ENCODE measurements at places on chromosomes 7 and 10.
A peak's percentile ranks its signal among the peaks of the same experiment; 100 is the strongest.

DNA sequence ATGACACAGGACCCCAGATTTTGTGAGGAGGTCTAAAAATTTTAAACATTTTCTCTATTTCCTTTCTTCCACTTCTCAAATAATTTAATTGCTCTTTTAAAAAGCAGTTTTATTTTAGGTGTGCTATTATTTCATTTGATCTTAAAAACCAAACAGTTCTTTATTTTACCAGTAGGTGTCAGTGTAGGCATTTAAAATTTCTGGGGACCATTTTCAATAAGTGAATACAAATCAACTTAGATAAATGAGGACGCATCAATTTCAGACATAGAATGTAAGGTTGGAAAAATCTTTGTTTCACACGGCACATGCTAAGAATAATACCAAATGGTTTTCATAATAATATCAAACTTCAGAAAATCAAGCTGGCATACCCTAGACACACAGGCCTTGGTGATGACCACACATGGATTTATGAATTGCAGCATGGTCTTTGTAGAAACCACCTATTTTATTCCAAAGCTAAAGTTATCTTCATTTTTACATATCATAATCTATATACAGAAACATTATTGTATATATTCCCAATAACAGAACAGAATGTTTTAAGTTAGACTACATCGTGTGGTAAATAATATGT, 127.6 kb upstream of the SLC26A5 start:
- DNase-seq: peak; percentile 2

GRCh38 chr7:151110941-151111645, 24.8 kb downstream of the AGAP3 start:
- DNase-seq: no peak

DNA sequence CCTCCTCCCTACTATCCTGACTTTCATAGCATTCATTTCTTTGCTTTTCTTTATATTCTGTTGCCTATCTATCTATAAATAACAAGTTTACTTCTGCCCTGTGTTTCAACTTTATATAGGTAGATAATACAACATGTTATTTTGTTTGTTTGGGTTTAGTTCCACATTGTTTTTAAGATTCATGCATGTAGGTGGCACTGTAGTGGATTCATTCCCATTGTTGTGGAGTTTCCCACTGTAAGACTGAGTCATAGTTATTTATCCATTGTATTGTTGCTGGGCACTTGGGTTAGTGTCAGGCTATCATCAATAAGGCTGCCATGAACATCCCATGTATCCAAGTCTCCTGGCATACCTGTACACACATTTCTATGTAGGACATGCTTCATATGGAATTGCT, 127.7 kb downstream of the ARHGAP22 start:
- DNase-seq: no peak

GRCh38 chr7:24920451-24921361, 59.3 kb downstream of the OSBPL3 start:
- DNase-seq: no peak

DNA sequence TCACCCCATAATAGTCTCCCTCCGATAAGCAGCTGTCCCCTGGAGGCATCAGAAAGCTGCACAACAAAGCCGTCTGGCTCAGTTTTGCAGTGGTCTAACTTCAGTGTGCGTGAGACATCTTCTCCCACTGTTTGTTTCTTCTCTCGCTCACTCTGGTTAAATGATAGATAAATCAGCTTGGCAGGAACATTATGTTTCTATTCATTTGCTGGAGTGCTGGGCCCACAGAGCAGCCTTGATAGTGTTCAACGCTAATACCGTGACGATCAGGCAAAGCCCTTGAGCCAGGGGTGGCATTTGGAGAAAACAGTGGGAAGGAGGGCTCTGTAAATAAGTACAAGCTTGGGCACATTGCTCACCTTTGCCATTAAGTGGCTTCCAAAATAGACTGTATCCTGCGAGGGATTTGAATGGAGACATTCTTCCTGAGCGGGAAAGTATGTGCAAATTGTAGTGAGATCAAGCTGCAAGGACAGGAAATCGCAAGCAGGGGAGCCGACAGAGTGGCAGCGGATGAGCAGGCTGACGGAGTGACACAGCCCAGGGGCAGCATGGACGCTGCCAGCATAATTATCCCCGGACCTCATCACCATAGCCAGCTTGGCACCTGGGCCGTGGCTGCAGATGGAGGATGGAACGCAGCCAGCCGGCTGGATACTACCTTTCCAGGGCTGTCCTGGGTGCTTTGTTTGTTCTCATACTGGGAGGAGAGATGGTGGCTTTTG, 256.8 kb upstream of the FZD8 start:
- DNase-seq: no peak

DNA sequence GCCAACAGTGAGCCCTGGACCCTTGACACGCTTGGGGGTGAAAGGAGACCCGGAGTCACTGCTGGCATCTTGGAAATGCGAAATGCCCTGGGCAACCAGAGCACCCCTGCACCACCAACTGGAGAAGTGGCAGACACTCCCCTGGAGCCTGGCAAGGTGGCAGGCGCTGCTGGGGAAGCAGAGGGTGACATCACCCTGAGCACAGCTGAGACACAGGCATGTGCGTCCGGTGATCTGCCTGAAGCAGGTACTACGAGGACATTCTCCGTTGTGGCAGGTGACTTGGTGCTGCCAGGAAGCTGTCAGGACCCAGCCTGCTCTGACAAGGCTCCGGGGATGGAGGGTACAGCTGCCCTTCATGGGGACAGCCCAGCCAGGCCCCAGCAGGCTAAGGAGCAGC, 98.5 kb downstream of the TACC2 start:
- no peak for DNase-seq

DNA sequence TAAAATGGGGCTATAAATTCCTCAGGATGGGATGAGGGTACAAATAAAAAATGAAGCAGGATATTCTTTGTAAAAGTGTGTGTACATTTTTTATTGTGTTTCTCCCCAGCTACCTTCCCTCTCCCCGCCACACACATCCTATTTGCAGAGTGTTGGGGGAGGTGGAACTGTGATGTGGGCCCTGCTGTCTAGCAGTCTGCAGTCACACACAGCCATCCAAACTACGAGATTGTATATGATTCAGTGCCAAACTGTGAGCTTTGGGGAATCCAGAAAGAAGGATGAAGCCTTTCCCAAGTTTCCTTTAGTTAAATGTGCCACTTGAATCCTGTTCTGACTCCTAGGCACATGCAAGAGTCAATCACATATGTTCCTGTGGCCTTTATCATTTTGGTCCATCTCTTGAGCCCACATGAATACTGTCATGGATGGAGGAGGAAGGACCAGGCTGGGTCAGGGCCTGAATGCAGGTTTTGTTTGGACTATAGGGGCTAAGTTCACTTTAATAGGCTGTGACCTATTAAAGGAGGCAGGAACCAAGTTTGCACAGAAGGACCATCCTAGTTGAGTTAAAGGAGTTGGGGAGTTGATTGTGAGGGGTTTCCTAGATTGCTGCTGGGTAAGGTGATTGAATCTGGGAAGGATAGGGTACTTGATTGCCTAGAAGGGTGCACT, 1.1 kb upstream of the SEMA4G start:
- DNase-seq: no peak

DNA sequence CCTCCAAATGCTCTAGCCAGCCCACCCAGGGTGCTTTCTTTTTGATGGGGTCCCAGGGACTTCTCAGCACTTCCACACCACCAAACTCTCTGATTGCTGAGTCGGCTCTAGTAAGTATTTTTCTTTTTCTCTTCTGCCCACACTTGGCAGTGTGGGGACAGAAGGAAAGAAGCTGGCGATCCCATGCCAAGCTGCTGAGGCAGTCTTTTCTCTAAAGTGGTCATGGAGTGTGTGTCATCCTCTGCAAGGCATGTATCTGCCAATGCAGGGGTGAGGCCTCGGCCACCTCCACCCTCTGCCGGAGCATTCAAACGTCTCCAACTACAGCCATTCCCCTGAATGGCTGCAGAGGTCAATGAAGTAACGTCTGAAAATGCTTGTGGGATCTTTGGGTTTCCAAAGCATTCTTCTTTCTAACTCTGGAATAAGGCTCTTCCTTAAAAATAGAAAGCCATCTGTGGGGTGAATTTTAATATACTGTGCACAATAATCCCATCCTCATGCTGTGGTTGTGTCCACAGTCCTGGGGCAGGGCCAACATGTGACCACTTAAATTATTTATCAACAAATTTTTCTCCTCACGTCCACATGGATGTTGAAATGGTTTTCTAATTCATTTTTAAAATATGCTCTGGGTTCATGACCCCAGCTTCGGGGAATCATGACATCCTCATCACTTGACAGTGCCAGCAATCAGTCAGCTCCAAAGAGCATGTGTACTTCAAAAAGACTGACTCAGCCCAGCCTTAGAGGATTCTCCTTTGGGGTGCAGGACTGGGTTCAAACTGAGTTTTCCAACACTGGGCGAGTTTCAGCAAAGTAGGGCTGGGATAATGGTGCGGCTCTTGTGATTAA, 171.3 kb upstream of the ITGB1 start:
- DNase-seq: peak; percentile 97

DNA sequence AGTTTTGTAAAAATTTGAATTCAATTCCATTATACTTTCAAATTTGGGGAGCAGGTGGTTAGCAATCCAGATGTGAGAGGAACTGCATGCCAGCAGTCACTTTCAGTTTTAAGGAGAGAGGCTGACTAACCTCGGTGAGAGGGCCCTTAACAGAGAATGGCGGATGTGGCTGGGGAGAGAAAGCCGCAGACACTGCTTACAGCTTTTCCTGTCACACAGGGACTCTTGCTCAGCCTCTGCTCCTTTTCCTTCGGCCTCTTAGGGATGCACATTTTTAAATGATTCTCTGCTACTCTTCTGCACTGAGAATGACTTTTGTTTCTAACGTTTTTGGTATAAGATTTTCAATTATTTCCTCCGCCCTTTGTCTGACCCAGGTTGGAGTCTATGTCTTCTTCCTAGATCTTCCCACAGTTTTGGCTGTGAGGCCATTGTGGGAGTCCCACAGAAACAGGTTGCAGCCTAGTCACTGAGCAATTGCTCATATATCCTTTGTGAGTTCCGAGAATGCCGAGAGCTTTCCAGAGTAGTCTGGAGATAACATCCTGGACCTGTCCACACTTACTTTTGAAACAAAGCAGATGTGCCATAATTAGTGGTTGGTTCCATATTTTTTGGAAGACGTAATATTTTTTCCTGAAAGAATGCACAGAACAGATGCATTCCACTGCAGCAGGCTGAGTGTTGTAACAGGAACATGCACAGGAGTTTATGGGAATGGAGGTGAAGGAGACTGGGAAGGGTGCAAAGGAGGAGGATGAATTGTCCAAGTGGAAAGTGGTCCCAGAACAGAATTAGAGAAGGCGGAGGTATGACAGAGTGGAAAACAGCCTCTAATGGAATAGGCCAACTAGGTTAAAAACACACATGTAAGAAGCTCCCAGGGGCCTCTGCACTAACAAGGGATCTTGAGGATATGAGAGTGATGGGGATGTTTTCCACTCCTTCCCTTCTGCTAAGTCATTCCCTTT, 168.0 kb upstream of the ZNF32 start:
- peak; percentile 83 for DNase-seq

DNA sequence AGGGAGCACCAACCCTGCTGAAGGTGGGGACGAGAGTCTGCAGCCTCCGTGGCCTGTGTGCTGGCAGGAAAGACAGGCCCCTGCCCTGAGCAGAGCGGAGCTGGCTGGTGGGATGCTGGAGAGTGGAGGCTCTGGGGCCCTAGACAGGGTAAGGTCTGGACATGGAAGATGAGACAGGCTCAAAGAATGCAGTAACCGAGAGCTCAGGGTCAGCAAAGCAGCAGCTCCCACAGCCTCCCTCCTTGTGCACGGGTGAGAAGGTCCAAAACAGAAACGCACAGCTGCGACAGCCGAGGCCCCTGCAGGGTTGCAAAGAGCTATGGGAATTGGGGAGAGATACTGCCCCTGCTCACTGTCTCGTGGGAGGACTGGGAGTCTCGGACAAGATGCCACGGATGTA, 80.5 kb downstream of the TNS3 start:
- DNase-seq: no peak

GRCh38 chr7:45122975-45123860, 11.7 kb upstream of the TBRG4 start:
- DNase-seq: no peak

GRCh38 chr7:150432915-150433892, 17.2 kb upstream of the GIMAP8 start:
- no peak for DNase-seq

- peak; percentile 61 for DNase-seq
Observed at GRCh38 chr10:77245953-77246352, 391.7 kb downstream of the KCNMA1 start.

- DNase-seq: no peak
Observed at GRCh38 chr7:47548546-47548945, 33.4 kb downstream of the TNS3 start.

DNA sequence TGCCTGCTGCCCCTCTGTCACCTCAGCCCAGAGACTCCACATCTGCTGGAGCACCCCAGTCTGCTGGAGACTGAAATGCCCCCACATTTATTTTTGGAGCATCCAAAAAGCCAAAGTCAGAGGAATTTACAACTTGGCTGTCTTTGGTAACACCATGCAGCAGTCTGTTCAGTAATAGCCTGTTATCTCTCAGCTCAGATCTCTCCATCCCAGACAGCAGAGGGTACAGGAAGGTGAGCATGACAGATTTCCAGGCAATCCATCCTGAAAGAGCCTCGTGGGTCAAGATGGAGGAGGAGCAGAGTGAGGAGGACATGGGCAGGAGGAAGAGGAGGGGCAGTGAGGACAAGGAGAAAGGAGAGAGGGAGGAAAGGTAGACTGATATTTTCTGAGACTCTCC, 55.9 kb downstream of the GRID1 start:
- DNase-seq: no peak

- DNase-seq: no peak
Observed at GRCh38 chr10:33365301-33365700, 30.8 kb upstream of the NRP1 start.

- DNase-seq: no peak
Observed at GRCh38 chr10:79413196-79413595, 32.2 kb downstream of the ZCCHC24 start.

DNA sequence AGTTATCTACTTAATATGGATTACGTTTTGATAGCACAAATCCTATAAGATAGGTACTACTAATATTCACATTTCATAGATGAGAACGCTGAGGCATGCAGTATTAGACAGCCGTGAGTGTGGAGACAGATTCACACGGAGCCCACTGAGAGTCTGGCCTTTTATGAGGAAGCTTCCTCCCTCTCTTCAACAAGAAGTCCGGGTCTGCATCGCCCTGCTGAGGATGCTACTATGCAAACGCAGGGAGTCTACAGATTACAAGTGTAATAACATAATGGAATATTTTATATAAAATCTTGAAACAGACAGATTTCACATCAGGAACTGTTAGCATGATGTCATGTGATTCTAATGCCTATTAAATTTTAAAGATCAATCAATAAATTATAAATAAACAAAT, 255.9 kb upstream of the GLI3 start:
- DNase-seq: no peak

DNA sequence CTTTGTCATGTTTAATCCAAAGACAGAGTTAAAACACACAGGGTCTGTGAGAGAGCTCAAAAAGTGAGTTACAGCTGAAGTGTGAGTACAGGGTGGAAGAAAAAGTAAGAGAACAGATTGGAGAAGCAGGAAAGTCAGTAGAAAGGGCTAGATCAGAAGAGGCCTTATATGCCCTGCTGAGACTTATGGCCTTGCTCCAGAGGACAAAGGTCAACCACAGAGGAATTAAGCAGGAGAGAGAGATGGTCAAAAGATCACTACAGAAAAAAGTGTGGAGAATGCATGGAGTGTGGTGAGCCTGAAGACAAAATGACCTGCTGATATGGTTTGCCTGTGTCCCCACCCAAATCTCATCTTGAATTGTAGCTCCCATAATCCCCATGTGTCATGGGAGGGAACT, 213.8 kb downstream of the NEBL start:
- no peak for DNase-seq

Measured in GM04503 (cell line).